ENCODE measurements at places on chromosomes 6 and 20.

GRCh38 chr6:126891158-126891557 lies 227.3 kb upstream of the RSPO3 start:
- no peak for DNase-seq

GRCh38 chr20:42714298-42715141 lies 475.2 kb downstream of the PTPRT start:
- no peak for DNase-seq

DNA sequence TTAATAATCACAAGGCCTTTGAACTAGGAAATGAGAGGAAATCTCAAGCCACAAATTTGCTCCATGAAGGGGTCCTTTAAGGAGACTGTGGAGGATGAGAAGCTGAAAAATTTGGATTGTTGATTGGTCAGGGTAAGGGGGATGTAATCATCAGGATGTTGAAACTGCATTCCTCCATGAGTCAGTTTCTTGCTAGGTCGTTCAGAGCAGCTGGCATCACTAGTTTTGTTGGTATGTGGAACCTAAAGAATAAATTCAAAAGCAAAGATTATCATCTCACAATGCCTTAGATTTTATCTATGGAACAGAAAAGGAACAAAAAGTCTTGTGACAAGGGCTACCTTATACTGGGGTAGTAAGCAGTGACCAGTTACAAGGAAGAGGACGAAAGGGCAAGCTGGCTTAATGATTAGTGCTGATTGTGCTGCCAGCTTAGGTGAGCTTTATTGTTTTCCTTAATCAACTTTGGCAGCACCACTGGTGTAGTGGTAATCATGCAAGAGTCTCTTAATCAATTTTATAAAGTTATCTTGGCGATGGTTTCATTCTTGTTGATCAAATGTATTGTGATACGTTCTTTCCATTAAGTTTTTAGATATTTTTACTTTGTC lies 36.6 kb downstream of the CRISP2 start:
- DNase-seq: no peak

- DNase-seq: peak; percentile 64
Measured at GRCh38 chr6:170295510-170296422, 4.9 kb upstream of the DLL1 start.

DNA sequence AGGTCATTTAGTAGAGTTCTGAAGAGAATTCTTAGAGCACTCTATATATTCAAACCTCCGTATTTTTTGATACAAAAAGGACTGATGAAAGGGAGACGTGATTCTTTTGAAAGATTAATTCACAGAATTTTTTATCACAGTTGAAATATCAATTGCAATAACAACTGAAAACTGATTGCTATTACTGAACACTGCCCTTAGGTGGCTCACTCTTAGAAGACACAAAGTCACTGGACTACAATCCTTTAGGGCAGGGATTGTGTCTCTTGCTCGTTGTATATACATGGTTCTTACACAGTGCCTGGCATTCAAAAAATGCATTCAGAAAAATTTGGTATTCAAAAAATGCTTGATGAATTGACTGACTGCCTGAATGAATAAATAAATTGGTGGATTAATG lies 17.1 kb upstream of the CALHM6 start:
- no peak for DNase-seq

- DNase-seq: no peak
Measured at GRCh38 chr6:10505529-10505928, 15.6 kb upstream of the GCNT2 start.

GRCh38 chr6:344816-345340 lies 46.7 kb upstream of the IRF4 start:
- DNase-seq: no peak

All from activated T-cell treated with anti-CD3 and anti-CD28 coated beads, Interleukin-2, amount 50 U/mL, for 48 hours (primary cell).